ENCODE measurements at places on chromosomes 12 and 14. TPM values are rescaled to one million over a fixed set of nuclear protein-coding genes. Genes with fewer than 3 reads are reported as not detected.

DNA sequence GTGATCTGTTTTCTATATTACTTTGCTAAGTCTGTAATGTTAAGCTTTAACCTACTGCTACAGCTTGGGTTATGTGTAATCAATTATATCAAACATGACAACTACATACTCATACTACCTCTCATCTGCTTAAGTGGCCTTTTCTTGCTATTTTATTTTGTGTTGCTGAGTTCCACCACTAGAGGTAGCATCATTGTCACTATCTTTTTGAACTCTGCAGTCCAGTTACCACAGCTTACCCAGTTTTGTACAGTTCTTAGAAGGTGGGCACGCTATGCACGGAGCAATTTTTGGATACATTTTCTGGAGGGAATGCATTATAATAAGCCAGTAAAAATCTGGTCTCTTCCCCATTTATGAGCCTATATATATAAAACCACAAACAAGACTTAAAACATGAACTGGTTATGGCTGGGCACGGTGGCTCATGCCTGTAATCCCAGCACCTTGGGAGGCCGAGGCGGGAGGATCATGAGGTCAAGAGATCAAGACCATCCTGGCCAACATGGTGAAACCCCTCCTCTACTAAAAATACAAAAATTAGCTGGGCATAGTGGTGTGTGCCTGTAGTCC, 48.5 kb downstream of the SAV1 start:
- peak; percentile 68 for ATAC-seq

ACVRL1 gene
- 0.63 TPM for total RNA-seq

CYP46A1 gene
- 1.8 TPM for total RNA-seq

DNA sequence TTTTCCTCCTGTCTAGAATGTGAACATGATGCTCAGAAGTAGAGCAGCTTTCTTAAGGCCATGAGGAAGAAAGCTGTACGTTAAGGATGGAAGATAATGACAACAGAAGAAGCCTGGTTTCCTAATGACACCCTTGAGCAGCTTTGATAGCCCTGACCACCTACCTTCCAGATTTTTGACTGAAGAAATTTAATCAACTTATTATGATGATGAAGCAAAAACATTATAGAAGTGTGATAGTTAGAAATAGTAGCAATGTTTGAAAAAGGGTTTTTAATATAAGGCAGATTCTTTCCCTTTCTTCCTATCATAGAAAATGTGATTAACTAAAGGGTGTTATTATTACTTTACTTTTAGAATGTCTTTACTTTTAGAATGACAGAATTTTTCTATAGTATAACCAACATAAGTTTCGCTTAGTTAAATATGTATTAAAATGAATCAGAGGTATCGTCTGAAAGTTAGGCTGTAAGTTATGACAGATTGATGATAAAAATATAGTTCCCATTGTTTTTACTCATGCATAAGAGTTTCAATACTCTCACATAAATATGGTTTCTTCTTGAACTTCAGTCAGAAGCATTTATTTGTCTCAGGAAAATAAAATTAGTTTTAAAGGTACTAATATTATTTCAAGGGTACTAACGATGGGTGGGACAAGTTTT, 50.1 kb upstream of the PPFIA2 start:
- ATAC-seq: no peak

TCL1B gene
- total RNA-seq: 0.23 TPM

- ATAC-seq: no peak
Measured at GRCh38 chr12:53966385-53967133, 6.4 kb upstream of the HOXC11 start.

- peak; percentile 57 for ATAC-seq
Measured at GRCh38 chr12:66024949-66025348, 105.6 kb downstream of the LLPH start.

DNA sequence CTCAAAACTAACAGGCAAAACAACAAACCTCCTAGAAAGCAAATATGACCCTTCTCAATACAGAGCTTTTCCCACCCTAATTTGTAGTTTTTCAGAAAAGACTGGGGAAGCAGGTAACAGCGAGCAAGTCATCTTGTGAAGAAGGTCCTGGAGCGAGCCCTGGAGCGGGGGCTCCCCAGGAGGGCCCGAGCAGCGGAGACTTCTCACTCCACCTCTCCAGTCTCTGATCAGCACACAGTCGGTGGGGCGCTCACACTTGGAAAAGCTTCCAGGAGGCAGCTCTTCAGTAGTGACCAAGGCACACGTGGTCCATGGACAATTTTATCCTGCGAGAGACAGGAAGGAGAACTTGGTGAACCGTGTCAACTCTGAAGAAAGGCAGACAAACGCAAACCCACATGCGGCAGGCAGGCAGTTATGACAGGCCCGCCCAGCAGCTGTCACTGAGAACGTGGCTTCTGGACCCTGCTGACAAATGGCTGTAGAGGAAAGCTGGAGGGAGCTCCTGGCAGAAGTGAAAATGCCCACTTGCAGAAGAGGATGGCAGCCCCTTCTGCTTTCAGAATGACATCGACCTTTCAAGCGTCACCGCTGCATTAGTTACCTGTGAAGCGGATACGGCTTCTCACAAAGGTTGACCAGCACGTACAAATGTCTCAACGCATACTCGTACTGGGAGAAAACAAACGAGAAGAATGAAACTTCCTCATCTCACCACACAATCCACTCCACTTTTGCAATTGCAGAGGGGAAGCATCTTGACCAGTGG, 44.2 kb downstream of the LGMN start:
- ATAC-seq: no peak

DNA sequence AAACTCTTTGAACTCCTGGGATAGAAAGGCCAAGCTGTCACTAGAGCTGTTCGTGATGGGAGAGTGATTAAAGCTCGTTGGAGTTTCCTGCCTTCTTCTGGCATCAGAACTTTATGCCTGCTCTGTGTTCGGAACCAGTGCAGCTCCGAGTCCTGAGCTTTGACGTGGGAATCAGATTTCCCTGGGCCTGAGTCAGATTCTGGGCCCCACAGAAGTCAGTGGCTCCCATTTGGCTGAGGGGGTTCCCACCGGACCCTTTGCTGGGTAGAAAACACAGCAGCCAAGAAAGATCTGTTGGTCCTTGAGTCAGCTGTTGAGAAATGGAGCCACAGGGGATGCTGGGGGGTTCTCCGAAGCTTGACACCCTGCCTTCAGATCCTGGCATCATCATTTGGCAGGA, 238.0 kb downstream of the CHST11 start:
- ATAC-seq: no peak

GRCh38 chr14:70995211-70995610, 88.0 kb downstream of the PCNX1 start:
- ATAC-seq: no peak

CLEC2A gene
- total RNA-seq: not detected

- ATAC-seq: no peak
Measured at GRCh38 chr12:108358580-108358965, 19.5 kb upstream of the CMKLR1 start.

ANKRD33 gene
- total RNA-seq: 0.97 TPM

- ATAC-seq: no peak
Measured at GRCh38 chr12:112850383-112850782, 56.4 kb upstream of the OAS1 start.

GRCh38 chr14:76767681-76768656, 6.7 kb downstream of the VASH1 start:
- ATAC-seq: peak; percentile 88

DNA sequence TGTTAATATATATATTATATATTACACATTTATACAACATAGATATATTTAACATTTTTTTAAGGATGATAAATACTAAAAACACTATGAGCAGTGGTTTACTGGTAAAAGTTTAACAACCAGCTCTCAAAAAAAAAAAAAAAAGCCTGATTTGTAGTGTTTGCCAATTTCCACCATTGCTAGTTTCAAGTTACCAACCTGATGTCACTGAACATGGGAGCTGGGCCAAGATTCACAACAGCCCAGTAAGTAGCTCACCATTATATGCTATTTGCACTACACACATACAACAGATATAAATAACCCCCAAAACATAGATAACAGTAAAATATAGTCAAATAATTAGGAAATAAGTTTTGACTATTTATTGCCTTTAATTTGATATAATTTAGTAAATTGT, 28.9 kb upstream of the TMX1 start:
- ATAC-seq: no peak

- ATAC-seq: no peak
Measured at GRCh38 chr12:89414851-89415250, 62.5 kb upstream of the DUSP6 start.

KCNJ8 gene
- not detected for total RNA-seq

DNA sequence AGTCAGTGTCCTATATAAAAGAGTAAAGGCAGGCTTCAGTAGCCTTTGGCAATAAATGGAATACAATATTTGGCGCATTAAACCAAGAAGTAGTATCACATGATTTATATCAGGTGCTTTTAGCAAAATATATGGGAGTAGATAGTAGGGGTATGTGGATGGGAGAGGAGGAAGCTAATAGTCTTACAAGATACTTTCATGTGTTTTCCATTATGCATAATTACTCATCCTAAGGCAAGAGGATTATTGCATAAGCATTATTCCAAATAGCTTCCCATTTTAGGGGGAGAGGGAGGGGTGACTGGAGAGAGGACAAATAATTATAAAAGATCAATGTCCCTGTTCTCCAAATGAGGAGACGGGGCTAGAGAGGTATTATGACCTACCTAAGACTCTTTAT, 104.3 kb downstream of the DUSP6 start:
- ATAC-seq: peak; percentile 66

- ATAC-seq: no peak
Measured at GRCh38 chr14:91493169-91493568, 16.9 kb downstream of the PPP4R3A start.

DNA sequence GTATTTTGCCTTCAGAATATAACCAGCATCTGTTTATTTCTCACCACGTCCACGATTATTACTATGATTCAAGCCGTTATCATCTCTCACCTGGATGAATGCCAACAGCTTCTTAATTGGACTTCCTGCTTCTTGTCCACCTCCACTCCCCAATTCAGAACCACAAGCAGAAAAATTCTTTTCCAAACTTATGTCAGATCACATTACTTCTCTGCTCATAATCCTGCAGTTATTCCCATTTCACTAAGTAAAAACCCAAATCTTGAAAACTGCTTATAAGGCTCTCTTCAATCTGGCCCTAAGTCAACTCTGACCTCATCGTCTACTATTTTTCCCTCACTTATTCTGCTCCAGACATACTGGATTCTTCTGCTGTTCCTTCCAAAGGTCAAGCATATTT, 2.0 kb downstream of the CRY1 start:
- no peak for ATAC-seq

DNA sequence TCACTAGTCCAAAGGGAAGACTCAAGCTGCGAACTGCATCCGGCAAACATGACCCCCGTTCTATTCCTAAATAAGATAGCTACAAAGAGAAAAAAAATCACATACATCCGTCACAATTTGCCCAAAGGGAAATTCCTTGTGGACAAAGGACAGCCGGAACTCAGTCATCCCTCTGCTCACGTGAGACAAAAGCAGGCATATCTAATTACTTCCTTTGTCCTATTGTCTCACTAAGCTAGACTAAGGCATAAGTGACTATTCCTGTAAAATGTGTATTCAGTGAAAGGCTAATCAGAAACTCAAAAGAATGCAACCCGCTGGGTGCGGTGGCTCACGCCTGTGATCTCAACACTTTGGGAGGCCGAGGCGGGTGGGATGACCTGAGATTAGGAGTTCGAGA, 27.2 kb upstream of the NINJ2 start:
- ATAC-seq: no peak

DNA sequence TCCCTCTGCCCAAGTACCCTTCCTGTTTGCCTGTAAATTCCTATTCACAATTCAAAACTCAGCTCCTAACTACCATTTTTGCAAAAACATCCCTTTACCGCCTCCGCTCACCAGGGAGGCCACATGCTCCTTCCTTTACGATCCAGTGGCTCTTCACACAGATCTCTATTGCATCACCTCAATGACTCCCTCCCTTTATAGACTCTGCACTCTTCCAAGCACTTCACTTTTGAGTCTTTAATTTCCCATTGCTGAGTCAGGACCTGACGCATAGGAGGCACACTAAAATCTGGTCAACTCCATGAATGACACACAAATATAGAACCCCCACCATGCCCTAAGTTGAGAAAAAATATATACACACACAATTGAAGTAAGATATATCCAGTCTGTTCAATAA, 45.9 kb downstream of the PPP1R13B start:
- peak; percentile 81 for ATAC-seq

DNA sequence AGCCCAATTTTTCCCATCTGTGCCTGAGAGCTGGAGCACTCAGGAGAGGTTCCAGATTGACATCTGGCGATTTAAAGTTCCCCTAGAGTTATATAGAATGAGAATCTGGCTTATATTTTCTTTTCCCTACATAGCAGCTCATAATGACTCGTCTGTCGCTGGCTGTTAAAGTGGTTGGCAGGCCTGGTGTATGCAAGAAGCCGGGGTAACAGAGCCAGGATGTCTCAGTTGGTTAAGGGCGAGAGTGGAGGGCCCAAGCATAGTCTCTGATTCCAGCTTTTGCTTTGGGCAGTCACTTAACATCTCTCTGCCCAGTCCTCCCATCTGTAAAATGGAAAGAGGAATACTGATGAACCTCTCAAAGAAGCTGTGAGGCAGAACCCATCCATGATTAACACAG, 751.6 kb downstream of the NOVA1 start:
- no peak for ATAC-seq

GRCh38 chr12:113469224-113469948, 2.3 kb downstream of the LHX5 start:
- no peak for ATAC-seq

TEX22 gene
- total RNA-seq: 0.54 TPM

- ATAC-seq: no peak
Measured at GRCh38 chr12:15584366-15585041, 204.7 kb downstream of the EPS8 start.

DNA sequence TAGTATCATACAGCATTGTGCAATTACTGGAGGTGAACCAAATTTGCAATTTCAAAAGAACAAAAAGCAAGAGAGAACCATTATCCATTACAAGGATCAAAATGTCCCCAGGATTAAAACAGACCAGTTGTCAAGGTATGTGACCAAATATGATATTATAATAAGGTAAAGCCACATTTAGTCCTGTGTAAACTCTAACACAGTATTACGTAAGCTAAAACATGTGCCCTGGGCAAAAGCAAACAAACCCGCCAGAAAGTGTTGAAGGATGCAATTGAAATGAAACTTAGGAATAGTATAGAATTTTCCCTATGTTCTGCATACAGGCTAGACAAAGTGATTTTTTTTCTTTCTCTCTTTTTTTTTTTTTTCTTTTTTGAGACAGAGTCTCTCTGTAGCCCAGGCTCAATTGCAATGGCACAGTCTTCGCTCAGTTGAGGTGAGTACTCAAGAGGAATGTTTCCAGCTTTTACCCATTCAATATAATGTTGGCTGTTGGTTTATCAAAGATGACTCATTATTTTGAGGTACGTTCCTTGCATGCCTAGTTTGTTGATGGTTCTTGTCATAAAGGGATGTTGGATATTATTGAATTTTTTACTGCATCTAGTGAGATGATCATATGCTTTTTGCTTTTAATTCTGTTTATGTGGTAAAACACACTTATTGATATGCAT, 137.1 kb upstream of the FOXG1 start:
- no peak for ATAC-seq

KRT4 gene
- total RNA-seq: 0.66 TPM

GRCh38 chr12:12887471-12887870, 3.9 kb upstream of the GPRC5A start:
- ATAC-seq: no peak

GRCh38 chr12:93140801-93141200, 211.7 kb upstream of the EEA1 start:
- no peak for ATAC-seq

GRCh38 chr14:44287858-44288257, 219.2 kb downstream of the FSCB start:
- no peak for ATAC-seq

GRCh38 chr14:23153851-23154796, 29.3 kb downstream of the SLC7A8 start:
- ATAC-seq: peak; percentile 84

ART4 gene
- total RNA-seq: 0.35 TPM

AQP2 gene
- total RNA-seq: 0.10 TPM
